ENCODE measurements at places on chromosomes 2 and 18.

DNA sequence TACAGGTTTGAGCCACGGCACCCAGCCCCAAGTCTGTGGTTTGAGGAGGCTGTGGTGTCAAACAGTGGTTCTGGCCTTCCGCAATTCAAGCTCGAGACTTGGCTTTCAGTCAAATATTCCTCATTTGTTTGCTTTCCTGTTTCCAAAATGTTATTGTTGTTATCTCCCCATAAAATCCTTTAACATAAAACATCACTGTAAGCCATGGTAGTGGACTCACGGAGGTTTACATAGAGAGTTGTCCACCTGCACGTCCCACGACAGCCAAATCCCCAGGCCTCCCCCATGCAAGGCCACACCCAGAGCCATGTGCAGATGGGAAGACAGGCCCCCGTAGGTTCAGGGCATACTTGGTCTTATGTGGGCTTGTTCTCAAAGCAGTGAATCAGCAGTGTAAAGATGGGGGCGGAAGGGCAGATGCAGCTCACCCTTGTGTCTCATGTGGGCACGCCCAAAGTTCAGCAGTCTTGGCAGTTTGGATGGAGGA lies 18.9 kb upstream of the ST3GAL5 start:
- DNase-seq, result no peak

- DNase-seq, result no peak
These were observed 470.1 kb downstream of the TMX3 start for GRCh38 chr18:68244786-68245185.

DNA sequence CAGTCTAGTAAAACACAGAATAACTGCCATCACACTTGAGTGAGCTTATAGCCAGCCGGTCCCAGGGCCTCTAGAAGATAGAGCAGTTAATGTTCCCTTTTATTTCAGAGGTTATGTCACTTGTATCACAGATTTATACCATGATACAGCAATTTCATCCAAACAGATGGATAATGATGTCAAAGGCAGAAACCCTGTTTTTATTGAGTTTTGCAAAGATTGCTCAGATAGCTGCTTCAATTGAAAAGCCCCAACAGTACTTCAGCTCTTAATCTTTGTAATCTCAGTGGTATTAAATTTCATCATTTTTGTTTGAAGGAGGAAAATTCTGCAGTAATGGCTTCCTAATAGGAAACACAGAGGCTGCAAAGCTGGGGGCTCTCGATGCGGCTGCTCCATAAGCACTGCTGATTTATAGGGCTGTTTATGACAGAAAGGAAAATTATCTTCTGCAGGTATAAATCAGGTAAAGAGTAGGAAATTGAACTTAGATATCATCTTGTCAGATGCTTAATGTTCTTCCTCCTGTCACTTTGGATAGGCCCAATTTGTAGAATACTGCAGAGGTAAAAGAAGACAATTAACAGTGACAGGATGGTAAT lies 112.3 kb downstream of the LNPK start:
- DNase-seq, result no peak

DNA sequence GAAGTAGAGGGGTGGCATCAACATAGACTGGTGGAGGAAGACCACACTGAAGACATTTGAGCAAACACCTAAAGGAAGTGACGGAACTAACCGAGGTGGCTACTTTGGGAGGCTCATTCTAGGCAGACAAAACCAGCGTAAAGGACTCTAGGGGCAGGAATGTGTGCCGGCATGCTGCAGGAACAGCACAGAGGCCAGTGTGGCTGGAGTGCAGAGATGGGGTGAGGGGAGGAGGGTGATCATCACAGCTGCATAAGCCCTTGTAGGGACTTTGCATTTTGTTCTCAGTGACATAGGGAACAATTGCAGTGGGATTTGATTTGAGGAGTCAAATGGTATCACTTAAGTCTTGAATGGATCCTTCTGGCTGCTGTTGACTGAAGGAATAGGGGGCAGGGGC lies 253.5 kb downstream of the NCKAP5 start:
- no peak for DNase-seq

- DNase-seq, result no peak
These were observed 23.5 kb downstream of the TSN start for GRCh38 chr2:121778741-121779487.

DNA sequence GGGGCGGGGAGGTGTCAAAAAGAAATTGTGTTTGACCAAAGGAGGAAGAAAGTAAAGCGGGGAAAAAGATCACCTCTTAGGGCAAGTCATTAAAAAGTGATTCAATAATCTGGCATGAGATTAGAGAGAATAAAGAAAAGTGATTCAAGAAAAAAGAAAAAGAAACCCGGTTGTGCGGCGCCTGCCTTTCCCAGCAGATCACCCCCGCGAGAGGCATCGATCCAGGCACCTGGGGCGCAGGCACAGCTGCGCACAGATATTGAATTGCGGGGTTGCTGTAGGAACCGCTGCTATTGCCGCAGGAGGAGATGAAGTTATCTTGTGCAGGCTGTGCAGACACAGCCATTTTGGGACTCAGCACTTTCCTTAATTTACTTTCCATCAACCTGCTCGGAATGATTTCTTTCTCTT lies 71.2 kb downstream of the PLB1 start:
- no peak for DNase-seq

DNA sequence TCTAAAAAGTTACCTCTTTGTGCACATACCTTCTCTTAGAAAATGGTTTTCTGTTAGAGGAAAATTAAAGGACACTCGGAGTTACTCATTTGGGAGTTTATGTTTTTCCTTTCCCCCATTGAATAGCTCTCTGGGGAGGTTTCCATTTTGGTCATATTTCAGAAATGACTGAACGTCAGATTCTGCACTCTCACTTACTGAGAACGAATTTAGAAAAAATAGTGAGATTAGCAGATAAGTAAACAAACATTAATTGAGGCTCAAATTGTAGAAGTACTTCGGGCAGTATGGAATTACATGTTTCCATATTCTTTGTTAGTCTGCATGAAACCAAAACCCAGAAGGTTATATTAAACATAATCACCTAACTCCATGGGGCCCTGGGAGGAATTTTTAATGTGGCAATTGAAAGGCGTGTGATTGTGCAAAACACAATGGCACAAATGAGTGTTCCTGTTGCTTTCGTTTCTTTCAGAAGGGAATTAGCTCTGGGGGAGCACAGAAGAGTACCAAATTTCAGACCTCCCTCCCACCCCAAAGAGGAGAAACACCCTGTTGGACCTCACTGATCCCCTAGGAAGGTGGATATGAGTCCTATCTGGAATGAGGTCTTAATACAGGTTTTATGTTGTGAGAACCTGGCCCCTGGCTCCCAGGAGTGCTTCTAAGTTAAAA lies 212.3 kb downstream of the BCL2 start:
- no peak for DNase-seq

GRCh38 chr2:174874085-174874484 lies 109.8 kb upstream of the CHRNA1 start:
- no peak for DNase-seq

GRCh38 chr2:72361521-72361920 lies 213.9 kb upstream of the CYP26B1 start:
- DNase-seq, result no peak

- no peak for DNase-seq
These were observed 91.3 kb downstream of the FAM117B start for GRCh38 chr2:202726070-202726469.

DNA sequence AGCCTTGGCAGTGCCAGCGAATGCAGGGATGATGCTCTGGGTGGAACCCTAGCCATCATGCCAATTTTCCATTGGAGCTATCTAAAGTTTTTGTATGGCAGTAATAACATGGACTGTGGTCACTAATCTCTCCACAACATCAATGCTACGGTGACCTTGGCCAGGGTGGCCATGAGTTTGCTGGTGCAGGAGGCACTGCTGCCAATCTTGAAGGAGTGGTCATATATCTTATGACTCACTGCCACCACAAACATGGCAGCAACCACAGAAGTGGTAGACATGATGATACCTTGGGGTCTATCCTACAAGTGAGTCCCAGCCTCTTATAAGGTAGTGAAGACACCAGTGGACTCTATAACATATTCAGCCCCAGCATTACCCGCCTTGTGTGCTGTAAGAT lies 104.6 kb downstream of the EVA1A start:
- DNase-seq, result no peak

GRCh38 chr18:37483984-37484819 lies 81.4 kb downstream of the CELF4 start:
- no peak for DNase-seq

- DNase-seq, result no peak
These were observed 425.1 kb downstream of the NRXN1 start for GRCh38 chr2:50606860-50607259.

GRCh38 chr2:206031162-206031784 lies 54.7 kb downstream of the INO80D start:
- no peak for DNase-seq

DNA sequence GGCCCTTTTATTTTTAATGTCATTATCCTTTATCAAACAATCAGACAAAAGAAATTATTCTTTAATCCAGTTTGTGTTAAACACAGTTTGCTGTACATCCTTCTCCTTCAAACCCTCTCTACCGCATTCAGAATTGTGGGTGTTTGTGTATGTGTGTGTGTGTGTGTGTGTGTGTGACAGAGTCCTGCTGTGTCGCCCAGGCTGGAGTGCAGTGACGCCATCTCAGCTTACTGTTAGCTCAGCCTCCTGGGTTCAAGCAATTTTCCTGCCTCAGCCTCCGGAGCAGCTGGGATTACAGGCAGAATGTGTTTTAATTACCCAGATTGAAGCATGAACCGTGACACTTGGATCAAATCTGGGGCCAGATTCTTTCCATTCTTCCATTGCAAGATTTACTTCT lies 723.7 kb downstream of the DCDC2C start:
- DNase-seq, result no peak

GRCh38 chr18:60555625-60556024 lies 183.1 kb upstream of the MC4R start:
- no peak for DNase-seq

DNA sequence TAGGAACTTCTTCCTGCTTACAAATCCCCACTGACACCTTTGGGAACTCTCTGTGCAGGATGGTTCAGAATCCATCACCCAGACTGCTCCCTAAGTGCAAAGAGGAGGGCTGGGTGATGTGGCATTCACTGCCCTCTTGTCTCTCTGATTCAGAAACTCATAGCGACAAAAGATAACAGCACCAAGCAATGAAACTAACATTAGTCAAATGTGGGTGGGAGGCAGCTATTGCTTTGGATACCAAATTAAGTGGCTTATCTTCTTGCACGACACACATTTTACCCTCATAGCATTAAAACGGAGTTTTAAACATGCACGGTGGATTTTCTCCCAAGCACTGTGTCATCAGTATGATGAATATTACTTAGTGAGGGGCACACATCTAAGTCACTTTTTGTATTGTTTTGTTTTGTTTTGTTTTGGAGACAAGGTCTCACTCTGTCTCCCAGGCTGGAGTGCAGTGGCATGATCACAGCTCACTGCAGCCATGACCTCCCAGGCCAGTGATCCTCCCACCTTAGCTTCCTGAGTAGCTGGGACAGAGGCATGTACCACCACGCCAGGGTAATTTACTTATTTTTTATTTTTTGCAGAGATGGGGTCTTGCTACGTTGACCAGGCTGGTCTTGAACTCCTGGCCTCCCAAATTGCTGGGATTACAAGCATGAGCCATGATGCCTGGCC lies 40.9 kb upstream of the NEB start:
- DNase-seq, result no peak

DNA sequence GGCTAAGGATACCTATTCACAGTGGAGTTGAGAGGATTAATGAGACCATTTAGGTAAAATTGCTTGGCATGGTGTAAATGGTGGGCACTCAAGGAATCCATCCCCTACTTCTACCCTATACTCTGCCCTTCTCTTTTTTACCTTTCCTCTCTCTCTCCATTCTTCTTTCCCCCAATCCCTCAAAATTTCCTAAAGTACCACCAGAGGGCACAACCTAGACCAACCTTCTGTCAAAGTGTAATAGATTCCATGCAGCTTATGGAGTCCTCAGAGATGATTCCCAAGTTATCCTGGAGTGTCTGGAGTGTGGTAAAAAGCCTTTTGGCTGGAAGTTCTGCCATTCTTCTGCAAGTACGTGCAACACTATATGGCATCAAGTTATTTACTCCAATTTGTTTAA lies 33.0 kb upstream of the CCDC195 start:
- DNase-seq, result no peak

- no peak for DNase-seq
These were observed 90.2 kb downstream of the SMAD7 start for GRCh38 chr18:48860269-48861180.

All from activated CD8-positive, alpha-beta memory T cell treated with anti-CD3 and anti-CD28 coated beads, Interleukin-2, amount 50 U/mL, for 48 hours (primary cell).